CD4-positive, alpha-beta T cell treated with Interleukin-21 for 1 hour (primary cell): ENCODE measurements at places on chromosomes 3 and 15.

GRCh38 chr3:50625231-50626182 is 8.6 kb downstream of the MAPKAPK3 start:
- DNase-seq: no peak

DNA sequence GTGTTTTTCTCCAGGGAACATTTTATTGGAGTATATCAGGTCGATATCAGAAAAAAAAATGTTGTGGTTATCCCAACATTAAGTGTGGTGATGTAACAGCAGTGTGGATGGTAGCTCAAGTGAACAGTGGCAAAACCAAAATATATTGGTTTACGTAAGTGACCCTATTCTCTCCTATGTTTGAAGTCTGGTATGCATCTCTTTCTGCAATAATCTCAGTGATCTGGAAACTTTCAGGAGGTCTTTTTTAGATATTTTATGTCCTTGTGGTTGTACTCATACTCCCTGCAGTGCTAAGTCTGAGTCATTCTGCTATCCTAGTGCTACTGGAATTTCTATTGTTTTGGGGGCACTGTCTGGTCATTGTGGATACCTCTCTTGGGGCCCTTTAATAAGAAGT is 137.9 kb downstream of the SNRPN start:
- DNase-seq: no peak

DNA sequence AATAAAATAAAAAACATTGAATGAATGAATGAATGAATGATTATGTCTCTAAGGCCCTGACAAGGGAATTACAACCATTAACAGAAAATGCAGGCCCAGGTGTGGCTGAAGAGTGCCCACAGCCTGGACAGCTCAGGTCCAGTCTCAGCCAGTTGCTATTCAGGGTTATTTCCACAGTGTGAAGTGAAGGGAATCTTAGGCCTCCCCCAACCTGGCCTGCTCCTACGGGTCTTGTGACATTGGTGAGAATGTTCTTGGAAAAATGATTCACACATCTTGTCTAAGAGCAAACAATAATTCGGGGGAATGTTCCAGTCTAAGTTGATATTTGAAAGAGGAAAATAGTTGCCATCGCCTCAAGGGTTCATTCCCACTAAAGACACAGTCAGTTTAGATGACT is 37.0 kb downstream of the MINDY4B start:
- no peak for DNase-seq

DNA sequence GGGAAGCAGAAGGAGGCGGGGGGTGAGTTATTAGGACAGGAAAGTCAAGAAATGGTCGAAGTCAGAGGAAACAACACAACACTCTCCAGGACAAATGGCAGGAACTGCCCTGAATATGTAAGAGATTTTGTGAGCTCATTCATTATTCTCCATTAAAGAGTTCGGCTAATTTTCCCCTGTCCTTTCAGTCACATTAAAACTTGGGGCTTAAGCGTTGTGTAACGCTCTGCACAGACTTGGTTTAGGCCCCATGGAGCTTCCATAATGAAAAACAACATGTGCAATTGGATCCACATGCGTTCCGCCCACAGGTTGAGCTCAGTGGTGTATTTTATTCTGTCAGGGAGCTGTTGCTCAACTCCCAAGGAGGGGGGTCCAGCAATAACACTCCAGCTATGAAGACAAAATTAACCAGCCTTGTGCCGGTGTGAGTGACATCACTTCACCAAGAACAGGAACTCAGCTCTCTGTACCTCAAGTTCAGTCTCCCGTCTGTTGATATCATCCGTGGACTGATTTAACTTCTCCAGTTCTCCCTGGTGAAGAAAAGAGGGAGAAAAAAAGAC is 2.3 kb downstream of the SH3BP5 start:
- no peak for DNase-seq

- peak; percentile 62 for DNase-seq
Measured at GRCh38 chr3:130894130-130894985, 474 bp downstream of the ATP2C1 start.

GRCh38 chr15:66178531-66178910 is 75.0 kb downstream of the MEGF11 start:
- DNase-seq: no peak

- DNase-seq: no peak
Measured at GRCh38 chr3:189981668-189982067, 139.0 kb downstream of the P3H2 start.

- no peak for DNase-seq
Measured at GRCh38 chr3:53192608-53193007, 31.6 kb downstream of the PRKCD start.

GRCh38 chr3:66236281-66236680 is 15.5 kb downstream of the SLC25A26 start:
- no peak for DNase-seq

- DNase-seq: no peak
Measured at GRCh38 chr3:7397097-7397496, 536.2 kb downstream of the GRM7 start.

- peak; percentile 30 for DNase-seq
Measured at GRCh38 chr15:69451951-69452691, 497 bp upstream of the RPLP1 start.

DNA sequence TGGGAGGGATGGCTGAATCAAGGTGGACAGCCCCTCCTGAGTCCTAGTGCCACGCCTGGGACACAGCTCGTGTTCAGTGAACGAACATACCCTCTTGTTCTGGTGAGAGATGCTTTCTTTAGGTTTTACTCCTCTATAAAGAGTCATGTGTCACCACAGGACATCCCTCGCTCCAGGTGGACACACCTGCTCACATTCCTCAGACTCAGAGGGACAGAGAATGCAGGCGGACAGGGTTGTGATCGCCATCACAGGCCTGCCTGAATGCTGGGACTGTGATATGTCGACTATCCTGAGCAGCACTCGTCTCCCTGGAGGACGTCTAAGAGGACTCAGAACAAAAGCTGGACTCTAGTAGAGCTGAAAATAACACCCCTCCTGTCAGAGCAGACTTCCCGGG is 96.4 kb upstream of the SNRPA1 start:
- DNase-seq: no peak

GRCh38 chr3:188082450-188082849 is 71.5 kb upstream of the LPP start:
- DNase-seq: no peak

DNA sequence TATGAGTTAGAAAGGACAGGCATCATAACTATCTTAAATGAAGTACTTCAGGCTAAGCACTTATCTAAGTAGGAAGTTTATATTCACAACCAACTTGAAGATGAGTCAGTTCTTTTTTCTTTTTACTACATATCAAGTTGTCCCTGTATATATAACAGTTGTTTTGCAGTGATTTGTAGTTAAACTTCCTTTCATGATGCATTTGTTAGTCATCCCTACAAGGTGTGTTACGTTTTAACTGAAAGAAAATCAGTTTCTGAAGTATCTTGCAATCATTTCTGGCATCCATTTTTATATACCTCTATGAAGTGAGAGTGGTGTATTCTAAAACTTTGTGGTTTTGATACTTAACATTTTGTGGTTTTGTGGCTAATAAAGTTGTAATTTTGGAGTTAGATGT is 46.1 kb downstream of the ZFAND6 start:
- DNase-seq: no peak

DNA sequence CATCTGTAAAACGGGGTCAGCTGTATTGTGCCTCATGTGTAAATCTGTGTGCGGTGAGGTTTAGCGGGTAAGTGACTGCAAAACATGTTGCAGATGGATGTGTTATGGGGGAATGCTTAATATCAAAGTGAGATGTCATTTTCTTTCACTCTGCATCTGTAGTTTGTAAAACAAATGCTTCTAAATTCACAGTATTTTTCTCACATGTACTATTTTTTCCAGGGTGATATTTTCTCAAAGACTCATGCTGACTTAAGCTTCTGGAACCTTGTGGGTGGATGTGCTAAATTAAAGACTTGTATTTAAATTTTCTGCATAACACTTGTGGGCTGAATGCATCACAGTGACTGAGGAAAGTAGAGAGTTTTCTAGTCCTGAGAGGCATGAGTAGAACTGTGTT is 115.2 kb upstream of the TP63 start:
- no peak for DNase-seq

DNA sequence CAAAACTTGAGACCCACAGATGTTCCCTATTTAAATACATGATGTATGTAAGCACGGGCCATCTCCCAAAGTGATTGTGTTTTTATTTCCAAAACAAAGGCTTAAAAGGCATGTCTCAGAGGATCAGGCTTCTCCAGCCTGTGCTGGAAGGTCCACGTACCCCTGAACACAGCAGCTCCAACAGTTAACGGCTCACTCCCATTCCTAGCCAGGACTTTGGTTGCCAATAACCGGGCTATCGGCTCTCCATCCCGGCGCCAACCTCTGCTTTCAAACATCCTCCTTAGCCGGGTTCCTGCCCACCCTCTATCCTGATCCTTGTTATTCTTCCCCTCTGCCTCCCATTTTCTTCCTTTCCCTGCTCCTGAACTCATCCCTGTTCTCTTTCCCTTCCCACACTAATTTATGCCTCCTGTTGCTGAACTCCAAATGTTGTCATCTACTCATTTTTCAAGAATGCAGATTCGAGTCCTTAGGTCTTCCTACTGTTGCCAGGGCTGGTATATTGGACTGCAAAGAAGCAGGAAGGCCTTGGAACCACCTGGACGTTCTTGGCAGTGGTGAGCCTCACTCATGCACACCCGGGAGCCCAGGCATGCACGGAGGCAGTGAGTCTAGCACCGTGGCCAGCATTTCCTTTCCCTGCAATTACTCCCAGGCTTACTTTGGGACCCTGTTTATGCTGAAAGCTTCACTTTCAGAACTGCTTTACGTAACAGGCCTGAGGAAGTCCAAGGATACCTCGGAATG is 128.4 kb upstream of the RAD18 start:
- no peak for DNase-seq

DNA sequence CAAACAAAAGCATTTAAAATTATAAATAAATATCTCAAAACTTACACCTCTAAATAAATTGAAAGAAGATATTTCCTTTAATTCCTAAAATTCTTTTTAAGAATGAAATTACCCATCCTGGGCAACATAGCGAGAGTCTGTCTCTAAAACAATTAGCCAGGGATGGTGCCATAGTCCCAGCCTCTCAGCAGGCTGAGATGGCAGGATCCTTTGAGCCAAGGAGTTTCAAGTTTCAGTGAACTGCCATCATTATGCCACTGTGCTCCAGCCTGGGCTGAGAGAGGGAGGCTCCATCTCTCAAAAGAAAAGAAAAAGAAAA is 25.4 kb downstream of the AADAC start:
- no peak for DNase-seq

- no peak for DNase-seq
Measured at GRCh38 chr3:80040067-80040466, 272.3 kb upstream of the ROBO1 start.

DNA sequence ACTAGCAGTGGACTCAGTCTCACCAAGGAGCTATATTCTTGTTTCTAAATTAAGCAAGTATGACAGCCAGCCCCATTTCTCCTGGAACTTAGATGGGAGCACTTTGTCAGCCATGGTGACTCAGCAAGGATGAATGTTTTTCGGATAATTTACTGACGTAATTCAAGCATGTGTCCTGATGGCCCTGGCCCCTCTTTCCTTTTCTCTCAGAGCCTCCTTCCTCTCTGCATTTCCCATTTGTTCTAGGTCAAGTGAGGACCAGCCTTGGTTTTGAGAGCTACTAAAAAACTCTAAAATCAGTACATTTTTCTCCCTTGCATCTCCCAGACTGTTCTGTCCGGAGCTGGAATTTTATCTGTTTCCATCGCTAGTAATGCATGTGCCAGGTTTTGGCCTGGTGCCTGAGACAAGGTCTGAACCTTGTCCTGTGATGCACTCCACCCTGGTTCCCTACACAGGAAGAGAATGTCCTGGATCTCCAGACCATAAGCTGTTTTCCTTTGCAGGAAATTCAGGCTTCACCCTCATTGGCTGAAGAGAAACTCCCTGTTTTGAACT is 256.6 kb upstream of the ROPN1 start:
- DNase-seq: no peak

DNA sequence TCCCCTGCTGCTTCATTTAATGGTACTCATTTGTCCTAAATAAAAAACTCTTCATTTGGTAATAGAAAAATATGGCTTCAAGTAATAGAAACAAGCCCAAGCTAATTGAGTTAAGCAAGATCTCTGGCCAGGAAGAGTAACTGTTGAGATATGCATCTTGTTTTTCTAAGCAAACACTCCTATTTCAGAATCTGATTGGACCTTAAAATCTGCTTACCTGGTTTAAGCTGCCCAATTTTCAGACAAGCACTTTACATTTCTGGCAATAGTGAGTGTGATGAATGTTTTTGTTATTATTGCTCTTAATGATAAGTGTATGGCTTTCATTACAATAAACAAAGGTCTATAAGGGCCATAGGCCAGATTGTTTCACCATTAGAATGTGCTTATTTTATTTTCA is 86.2 kb downstream of the CMSS1 start:
- no peak for DNase-seq

DNA sequence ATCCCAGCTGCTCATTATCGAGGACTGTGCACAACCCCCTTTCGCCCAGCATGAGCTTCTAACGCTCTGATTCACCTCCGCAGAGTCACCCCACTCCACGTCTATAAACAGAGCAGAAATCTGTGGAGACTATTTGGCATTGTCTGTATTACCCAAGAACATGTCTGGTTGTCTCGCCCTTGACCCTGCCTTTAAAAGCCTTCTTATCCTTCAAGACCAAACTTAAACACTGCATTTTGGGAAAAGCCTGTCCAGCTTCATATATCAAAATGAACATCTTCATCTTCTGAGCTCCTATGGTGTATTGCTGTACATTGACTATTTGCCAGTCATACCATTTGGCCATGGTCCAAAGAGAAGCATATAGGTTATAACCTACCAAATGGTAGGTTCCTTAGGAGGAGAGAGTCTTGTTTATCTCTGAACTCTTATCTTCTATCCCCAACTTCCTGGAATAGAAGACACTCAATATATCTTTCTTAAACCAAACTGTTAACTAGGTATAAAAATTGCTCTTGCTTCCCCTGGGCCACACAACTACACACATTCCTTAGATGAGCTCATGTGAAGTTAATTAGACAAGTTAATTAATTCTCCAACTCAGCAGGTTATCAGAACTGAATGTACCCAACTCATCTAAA is 90.1 kb downstream of the FBN1 start:
- no peak for DNase-seq

DNA sequence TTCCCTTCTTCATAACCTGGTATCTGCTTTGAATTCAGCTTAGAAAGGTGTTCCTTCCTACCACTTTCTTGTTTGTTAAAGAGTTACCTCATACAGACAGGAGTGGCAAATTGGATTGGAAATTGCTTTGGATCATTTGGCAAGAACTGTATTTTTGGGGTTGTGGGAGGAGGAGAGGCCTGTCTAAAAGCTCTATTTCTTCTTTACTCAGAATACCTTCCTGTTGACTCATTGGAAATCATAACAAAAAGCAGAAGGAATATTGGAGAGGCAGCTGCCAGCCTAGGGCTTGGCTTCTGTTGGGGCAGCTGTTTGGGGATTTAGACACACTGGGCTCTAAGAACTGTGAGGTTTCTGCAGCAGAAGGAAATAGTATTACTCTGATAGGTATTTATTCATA is 14.2 kb downstream of the IQGAP1 start:
- no peak for DNase-seq

GRCh38 chr3:44762170-44762677 is 630 bp downstream of the KIF15 start:
- no peak for DNase-seq

DNA sequence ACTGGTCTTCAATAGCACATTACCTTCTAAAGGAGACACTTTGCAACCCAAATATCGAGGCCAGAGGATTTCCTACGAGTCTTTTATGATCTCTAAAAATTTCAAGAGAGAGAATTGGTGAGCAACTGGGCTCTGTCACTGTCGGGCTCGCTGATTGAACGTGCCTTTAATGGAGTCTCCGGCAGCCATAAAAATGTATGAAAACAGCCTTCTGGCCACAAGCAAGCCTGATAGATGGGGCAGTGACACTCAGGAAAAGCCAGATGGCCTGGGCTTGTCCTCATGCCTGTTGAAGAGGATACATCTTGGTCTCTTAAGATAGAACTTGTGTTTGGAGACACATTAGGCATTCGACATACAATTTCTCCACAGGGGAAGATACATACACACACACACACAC is 419.5 kb upstream of the PROK2 start:
- DNase-seq: no peak
